ENCODE measurements at places on chromosomes 11 and 22.

DNA sequence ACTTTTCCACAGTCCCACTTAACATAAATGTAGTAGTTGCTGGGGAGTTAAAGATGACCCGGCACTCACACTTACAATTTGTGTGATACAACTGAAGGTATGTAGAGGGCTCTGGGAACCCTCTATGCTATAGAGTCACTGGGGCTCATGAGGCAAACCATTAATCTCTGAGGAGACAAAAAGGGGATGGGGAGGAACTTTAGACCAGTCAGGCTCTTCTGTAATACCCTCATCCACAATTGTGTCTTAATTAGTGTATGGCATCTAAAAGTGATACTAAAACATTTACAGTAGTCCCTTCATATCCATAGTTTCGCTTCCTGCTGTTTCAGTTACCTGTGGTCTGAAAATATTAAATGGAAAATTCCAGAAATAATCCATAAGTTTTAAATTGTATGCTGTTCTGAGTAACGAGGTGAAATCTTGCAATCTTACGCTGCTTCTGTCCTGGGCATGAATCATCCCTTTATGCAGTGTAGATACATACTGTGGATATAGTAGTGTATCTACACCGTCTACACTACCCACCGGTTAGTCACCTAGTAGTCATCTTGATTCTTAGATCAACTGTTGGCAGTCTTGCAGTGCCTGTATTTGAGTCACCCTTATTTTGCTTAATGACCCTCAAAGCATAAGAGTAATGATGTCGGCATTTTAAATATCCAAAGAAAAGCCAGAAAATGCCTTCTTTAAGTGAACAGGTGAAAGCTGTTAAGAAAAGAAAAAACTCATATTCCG lies 12.2 kb downstream of the CBL start:
- DNase-seq: no peak

GRCh38 chr11:13384908-13385640 lies 77.9 kb downstream of the BTBD10 start:
- DNase-seq: peak; percentile 4

DNA sequence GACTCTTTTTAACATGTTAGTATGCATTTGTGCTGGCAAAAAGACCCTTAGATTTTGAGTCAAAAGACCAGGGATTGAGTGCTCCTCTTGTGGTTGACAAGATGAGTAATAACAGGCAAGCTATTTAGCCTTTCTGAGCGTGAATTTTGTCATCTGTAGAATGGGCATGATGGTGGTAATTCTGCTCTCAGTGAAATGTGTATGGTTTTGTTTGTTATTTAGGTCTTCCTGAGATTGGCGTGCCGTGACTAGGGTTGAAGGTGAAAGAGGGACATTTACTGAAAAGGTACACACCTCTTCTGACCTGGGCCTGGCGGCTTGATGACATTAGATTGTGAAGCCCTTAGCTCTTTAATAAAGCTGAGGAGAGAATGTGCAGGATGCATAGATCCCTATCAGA lies 8.4 kb upstream of the CEP295 start:
- no peak for DNase-seq

DNA sequence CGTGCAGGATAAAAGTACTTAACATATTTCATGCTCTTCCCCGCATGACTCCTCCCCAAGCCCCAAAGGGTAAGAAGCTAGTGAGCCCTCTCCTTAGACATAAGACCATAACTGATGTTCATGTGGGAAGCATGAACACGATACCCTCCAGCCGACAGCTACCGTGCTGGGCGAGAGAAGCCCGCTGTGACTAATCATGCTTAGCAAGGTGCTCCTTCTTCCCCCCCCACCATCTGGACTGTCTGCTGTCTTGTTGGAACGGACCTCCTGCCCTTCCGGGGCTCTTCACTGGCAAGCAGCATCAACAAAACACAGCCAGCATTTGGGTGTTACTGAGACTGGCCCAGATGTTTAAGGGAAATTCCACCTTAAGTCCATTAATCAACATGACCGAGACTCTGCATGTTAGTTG lies 200.6 kb downstream of the DBX1 start:
- no peak for DNase-seq

DNA sequence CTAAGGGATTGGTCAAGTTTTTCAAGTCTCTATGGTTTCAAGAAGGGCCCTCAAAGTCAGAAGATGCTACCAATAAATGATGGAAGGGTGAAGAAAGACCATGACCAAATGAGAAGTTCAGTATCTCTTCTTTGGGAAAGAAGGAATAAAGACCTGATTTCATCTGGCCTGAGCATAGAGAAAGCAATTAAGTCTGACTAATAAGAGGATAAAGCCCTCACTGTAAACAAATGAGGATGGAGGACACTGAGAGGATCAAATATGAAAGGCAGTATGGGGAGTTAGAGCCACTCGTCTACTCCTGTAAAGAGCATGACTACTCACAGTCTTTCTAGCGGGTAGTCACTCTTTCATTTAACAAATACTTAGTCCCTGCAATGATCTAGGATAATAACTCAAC lies 44.6 kb downstream of the FAM168A start:
- DNase-seq: no peak

DNA sequence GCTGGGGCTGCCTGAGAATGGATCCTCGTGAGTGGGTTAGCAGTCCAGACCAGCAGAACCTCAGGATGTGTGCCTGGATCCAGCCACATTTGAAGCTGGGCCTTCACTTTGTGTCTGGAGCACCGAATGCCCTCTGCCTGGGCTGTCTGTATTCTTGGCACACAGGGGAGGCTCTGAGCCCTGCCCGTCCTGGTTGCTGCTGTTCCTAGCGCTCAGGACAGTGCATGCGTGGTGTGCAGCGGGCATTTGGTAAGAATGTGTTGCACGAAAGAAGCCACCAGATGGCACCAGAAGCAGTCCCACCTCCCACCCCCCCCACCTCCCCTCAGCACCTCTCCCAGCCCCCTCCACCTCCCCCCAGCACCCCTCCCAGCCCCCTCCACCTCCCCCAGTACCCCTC lies 4.1 kb upstream of the MAPK11 start:
- no peak for DNase-seq
